ENCODE measurements at places on chromosomes 13 and 19.

DNA sequence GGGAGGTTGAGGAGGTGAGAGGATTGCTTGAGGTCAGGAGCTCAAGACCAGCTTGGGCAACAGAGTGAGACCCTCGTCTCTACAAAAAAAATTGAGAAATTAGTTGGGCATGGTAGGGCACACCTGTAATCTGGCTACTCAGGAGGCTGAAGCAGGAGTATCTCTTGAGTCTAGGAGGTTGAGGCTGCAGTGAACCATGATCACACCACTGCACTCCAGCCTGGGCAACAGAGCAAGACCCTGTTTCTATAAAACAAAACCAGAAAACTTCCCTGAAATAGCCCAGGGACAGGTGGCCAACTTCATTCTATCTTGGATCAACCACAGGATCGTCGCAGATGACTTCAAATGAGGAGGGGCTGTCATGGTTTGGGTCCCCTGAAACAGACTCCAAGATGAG lies 28.7 kb downstream of the COLGALT1 start:
- DNase-seq = no peak

- DNase-seq = no peak
Measured at GRCh38 chr13:100349594-100349993, 239.0 kb downstream of the GGACT start.

DNA sequence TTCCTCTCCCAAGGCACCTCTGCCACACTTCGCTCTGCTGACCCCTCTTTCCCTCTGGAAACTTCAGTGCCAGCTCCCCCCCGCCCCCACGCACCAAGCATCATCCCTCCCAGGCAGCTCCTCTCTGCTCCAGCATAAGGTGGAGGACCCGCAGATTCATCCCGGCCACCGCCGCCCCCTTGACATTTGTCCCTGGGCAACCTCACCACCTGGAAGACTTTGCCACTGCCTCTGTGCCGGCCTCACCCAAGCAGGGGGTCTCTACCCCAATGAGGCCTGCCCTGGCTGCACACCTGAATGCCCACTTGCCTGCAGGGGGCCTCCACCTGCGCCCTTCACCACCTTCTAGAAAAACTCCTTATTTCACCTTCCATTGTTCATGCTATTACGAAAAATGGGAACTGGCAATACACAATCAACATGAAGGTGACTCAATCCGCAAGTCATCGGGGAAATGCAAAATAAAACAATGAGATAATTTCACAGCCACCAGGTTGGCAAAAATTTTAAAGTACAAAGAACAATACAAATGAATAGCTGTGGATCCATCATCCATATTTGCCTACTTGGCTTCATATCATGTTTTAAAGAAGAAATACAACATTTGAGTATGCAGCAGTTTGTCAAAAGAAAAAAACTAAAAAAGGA lies 21.9 kb downstream of the CCNE1 start:
- no peak for DNase-seq

- no peak for DNase-seq
Measured at GRCh38 chr19:11225172-11225571, 14.2 kb upstream of the ANGPTL8 start.

GRCh38 chr13:83839146-83839545 lies 43.1 kb downstream of the SLITRK1 start:
- no peak for DNase-seq

DNA sequence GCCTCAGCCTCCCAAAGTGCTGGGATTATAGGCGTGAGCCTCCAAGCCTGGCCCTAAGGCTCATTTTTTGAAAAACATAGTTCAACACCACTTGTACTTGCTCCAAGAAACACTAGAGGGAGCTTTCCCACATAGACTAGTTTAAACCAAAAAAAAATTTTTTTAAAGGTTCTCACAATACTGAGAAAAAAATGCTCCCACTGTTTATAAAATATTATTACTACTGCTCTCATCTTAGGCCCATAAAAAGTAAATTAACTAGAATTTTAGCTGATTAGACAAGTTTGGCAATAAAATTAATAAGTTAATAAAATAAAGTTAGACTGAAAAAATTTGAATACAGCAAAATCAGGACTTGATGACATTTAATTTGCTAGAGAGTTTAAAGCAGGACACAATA lies 109.5 kb downstream of the TBC1D4 start:
- DNase-seq = no peak

GRCh38 chr13:51838240-51838846 lies 6.6 kb downstream of the TMEM272 start:
- no peak for DNase-seq

- no peak for DNase-seq
Measured at GRCh38 chr19:32023564-32023832, 321.9 kb upstream of the ZNF507 start.

DNA sequence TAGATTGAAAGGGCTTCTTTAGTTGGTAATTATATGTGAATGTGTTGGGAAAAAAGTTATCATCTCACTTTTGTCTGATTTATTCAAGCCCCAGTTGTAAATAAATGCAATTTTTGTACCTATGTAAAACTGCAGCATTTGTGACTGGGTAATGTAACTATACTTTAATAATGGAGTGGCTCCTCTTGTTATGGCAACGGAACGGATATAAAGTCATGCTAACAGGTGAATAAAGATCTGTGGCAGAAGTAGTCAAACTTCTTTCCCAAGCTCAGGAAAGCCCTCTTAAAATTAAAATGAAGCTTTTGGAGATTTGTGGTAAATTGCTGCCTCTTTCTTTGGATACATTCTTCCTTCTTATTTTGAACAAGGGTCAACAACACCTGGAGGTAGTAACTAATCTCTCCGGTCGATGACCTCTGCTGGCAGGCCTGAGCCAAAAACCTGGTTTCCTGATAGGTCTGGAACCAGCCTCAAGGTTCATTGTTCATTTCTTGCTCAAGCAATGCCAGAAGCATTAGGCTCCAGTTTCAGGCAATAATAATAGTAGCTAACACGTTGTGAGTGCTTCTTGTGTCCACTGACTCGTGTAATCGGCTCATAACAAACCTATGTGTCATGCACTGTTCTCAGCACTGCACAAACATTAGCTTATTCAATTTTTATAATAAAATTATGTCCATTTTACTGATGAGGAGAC lies 313.4 kb upstream of the DACH1 start:
- DNase-seq = no peak

DNA sequence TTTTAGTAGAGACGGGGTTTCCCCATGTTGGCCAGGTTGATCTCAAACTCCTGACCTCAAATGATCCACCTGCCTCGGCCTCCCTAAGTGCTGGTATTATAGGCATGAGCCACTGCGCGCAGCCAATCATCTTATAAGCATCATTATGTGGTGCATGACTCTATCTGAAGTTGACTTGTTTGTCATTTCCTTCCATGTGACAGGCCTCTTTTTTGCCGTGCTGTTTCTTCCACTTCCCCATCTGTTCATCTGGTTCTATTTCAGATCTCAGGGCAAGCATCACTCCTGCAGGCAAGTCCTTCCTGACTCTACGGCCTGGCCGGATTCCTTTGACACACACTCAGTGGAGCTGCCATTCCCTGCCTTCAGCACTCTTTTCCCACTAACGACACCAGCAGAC lies 15.2 kb downstream of the COL5A3 start:
- no peak for DNase-seq

- DNase-seq = no peak
Measured at GRCh38 chr13:28258417-28258816, 120.1 kb downstream of the PAN3 start.

- DNase-seq = no peak
Measured at GRCh38 chr19:49551531-49551930, 23.7 kb downstream of the RCN3 start.

- no peak for DNase-seq
Measured at GRCh38 chr19:47398707-47399597, 20.4 kb downstream of the MEIS3 start.

DNA sequence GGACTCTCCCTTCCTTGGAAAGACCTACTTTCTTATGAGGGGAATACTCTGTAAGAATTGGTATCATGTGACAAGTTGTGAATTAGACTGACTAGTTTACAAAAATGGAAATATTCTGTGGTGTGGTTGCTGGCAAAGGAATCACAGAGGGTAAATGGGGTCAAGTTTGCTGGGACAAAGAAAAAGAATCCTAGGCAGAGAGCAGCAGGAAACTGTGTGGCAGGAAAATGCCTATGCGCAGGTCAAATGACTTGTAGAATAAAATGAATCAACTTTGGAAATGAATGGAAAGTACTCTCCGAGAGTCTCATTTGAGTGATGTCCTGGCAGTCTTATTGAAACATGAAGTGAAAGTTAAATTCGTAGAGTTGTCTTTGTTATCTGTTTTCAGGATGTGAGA lies 1250.7 kb downstream of the UQCRFS1 start:
- DNase-seq = no peak

GRCh38 chr19:40419780-40420179 lies 6.0 kb downstream of the SERTAD1 start:
- DNase-seq = no peak

DNA sequence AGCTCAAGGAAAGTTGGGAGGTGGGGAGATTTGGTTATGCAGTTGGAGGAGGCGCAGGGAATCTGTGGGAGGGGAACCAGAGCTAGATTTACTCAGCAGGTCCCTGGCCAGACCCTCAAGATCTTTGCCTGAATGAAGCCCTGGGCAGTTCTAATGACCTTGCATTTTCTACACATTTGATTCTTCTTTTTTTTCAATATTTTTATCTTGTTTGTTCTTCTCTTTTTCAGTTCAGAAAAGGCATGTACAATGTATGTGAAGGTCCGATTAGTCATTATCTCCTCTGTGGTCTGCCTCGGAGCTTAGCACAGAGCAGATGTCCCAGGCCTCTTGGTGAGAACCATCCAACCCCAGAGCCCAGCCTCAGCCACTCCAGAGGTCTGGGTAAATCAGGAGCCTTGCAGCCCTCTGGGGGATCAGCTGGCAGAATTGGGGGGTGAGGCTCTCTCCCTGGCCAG lies 24.2 kb downstream of the SERP2 start:
- DNase-seq = no peak

DNA sequence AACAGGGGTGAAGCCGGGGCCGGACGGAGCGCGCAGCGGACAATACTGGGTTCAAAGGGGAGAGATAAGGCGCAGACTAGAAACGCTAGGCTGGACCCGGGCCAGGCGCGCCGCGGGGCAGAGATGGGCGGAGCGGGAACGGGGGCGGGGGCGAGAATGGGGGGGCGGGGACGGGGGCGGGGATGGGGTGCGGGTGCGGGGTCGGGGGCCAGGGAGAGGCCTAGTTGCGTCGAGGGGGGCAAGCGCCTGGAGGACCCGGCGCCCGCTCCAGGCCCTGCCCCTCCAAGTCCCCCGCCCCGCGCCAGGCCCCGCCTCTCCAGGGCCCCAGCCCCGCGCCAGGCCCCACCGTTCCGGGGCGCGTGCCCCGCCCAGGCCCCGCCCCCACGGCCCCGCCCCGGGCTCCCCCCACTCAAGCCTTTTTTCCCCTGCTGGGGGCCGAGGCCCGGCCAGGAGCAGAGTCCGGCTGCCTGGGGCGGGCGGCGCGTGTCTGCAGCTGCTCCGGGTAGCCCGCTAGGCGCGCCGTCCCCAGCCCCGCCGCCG lies at the start of gene CERS4:
CERS4 (plus strand) TSS at position 449 of the 540 bp plus-strand sequence. CDS start 41,707 bp downstream, outside the sequence.
- DNase-seq = peak; percentile 74

DNA sequence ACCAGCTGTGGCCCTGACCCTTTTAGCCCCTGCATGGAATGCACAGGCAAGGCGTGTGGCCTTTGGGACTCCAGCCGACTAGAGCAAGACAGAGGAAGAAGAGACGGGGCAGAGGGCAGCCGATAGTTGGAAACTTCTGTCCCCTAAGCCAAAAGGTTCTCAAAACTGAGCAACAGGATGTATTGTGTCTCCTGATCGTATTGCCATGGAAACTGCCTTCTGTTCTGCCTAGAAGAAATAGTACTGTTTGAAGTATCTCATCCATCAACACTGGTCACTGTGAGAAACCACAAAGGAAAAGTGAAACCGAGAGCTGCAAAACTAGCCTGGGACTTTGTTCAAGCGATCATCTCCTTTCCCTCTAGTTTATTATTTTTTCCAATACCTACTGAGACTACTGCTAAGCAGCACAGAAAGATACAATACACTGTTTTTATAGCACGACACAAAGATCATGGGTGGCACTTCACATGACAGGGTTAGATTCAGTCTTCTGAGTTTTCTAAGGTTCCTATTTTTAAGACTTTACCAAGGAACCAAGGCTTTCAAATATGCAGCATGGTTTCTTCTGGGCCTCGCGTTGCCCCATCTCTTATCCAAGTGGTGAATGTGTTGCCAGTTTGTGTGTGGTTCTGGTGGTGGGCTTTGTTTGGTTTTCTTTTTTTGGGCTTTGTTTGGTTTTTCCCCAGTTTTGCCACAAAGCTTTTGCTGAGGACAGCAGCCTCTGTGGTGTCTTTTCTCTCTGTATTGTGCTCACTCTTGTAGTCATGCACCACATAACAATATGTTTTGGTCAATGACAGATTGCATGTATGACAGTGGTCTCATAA lies 49.3 kb upstream of the GPR183 start:
- DNase-seq = peak; percentile 47

DNA sequence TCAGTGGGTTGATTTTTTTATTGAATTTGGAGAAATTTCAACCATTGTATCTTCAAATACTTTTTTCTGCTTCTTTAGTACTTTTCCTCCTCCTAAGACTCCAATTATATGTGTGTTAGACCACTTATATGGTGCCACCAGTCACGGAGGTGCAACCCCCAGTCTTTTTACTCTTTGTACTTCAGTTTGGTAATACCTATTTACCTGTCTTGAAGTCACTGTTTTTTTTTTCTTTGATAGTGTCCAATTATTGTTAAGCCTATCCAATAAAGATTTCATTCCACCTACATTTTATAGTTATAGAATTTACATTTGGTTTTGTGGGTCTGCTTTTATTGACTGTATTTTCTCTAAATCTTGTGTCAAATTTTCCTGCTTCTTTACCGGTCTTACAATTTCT lies 14.9 kb downstream of the ZNF283 start:
- DNase-seq = no peak

GRCh38 chr19:43643326-43643725 lies 3.7 kb upstream of the CADM4 start:
- DNase-seq = no peak

DNA sequence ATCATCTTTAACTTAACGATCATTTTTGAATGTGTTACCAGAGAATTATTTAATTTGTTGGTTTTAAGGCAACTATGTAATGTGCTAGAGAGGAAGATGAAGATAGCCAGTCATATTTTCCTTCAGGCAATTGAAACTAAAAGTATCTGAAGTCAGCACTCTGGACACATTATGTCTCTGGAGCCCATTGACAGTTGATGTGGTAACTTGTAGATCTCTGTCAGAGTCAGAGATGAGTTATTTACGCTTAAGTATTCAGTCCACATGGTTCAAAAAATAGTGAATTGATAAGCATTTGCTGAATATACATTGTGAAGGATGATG lies 2.1 kb downstream of the ZMYM2 start:
- no peak for DNase-seq

DNA sequence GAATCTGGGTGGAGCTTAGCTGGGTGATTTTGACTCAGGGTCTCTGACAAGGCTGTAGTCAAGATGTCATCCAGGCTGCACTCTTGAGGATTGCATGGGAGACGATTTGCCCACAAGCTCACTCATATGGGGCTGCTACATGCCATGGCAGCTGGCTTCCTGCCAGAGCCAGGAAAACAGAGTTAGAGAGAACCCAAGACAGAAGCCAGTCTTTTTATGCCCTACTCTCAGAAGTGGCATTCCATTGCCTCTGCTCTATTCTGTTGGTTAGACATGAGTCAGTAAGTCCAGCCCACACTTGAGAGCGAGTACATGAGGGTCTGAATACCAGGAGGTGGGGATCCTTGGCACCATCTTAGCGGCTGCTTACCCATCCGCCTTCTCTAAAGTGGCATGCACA lies 9.5 kb downstream of the POLR1D start:
- DNase-seq = no peak
